ENCODE measurements at places on chromosomes 13 and 19.

DNA sequence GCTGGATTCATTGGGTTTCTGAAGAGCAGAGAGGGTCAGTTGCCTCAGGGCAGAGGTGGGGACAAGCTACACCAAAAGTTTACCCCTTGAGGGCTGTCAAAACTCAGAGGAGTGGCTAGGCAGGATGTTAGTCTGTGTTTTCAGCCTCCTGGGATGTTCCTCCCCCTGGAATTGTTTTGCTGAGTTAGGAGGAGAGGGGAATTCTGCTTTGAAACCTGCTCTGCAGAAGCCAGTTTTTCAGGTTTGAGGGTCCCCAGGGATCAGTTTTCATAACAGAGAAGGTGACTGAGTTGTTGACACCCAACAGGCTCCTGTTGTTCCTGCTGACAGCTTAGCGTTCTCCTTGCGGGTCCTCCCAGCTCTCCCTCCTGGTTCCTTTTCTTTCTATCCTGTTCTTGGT, 121.9 kb upstream of the TMTC4 start:
- no peak for DNase-seq

GRCh38 chr19:16417660-16418596, 53.8 kb downstream of the EPS15L1 start:
- DNase-seq: no peak

DNA sequence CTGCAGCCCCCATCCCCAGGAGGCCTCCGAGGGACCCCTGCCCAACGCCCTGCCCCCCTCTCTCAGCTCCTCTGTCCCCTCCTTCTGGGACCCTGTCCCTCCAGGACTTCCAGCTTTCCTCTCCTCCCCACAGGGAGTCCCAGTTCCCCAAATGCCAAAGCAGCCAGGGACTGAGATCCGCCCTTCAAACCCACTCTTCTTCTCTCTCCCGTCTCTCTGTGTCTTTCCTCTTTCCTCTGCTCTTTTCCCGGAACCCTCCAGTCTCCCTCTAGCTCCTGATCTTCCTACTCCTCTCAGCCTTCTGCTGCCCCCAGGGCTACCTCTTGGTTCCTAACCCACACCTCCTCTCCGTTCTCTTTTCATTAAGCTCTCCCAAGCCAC, 377 bp downstream of the CA11 start:
- no peak for DNase-seq

- no peak for DNase-seq
These were observed 9.5 kb downstream of the EVI5L start for GRCh38 chr19:7839476-7839875.

GRCh38 chr13:97012251-97013048, 18.2 kb upstream of the OXGR1 start:
- no peak for DNase-seq

DNA sequence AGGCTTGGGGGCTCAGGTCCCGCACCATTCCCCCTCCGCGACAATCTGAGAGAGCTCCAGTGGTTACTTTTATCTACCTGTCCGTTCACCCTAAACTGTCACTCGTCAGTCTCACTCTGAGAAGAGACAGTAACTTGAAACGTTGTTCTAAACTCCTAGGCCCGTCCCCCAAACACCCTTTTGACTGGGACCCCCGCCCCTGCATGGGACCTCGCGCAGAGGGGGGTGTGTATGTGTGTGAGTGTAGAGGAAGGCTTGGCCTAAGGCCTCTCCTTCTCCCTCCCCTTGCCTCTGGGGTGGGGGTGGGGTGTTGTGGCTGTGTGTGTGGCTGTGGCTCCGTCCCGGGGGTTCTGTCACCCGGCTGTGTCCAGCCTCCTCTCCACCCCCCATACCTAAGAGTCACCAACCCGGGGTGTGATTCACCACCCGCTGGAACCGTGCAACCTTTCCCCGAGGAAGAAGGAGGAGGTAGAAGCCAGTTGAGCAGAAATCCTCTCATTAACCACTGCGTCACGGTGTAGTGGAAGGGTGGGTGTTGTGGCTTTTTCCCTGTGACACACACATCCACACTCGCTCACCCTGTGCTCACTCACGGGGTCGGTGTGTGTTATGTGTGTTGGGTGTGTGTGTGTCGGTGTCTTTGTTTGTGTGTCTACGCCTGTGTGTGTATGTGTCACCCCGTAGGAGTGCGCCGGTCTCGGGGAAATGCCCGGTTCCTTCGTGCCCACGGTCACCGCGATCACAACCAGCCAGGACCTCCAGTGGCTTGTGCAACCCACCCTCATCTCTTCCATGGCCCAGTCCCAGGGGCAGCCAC, 2.4 kb downstream of the FOSB start:
- peak; percentile 50 for DNase-seq

DNA sequence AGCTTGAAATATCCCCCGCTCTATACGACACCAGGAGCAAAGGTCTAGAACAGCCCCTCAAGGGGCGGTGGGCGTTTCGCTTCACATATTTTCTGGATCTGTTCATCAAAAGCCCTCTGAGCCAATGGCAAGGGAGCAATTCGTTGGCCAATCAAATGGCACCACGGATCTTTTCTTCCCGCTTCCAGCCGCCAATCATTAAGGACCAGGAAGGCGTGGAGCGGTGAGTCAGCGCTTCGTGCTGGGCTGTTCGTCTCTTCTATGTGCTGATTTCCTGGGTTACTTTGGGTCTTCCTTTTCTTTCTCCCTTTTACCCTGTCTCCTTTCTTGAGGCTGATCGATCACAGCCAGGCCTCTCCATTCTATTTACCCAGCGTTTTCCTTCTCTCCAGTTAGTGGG, at the start of gene NLRP4:
TSS of gene NLRP4 (plus strand) at position 201 of the 400 bp plus-strand sequence. CDS start 15,541 bp downstream, outside the sequence.
- DNase-seq: no peak

DNA sequence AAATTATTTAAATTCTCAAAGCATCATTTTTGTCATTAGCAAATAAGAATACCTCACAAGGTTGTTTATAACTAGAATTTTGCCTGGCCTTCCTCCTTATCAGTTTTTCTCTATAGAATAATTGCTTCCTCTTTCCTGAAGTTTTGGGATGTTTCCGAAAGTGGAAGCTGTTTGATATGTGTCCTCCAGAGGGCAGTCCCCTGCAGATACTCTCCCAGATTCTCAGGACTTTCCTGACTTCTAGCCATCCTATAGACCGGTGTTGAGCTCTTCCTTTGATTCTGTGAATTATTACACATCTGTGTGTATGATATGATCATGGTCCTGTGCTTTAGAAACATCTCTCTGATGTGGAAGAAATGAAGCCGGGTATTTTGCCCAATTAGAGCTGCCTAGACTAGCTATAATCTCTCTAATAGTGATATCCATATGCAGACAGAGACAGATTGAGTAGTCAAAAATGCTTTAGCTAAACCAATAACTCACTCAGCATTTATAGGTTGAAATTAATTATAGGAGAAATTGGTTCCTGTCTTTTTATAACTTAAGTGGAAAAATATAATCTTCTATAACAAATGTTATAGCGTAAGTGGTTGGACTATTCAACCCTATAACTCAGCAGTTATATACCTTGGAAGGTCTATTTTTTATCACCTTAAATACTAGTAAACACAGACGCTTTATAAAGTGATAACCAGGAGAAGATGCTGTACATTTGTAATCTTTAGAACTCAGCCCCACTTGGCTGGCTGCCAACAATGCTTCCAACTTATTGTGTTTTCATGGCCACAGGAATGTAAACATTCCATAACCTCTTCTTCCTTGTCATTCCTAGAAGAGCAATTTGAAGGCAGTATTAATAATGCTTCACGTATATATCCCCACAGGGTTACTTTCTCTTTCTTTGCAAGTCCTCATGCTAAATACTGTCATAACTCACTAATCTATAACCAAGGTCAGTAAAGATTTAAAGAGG, 201.0 kb upstream of the RXFP2 start:
- DNase-seq: no peak

- no peak for DNase-seq
These were observed 86.5 kb downstream of the KCTD12 start for GRCh38 chr13:76799696-76800095.

GRCh38 chr19:33406521-33407139, 33.1 kb downstream of the CEBPG start:
- DNase-seq: peak; percentile 43

- no peak for DNase-seq
These were observed 34.1 kb downstream of the INSR start for GRCh38 chr19:7260161-7260560.

GRCh38 chr19:4388337-4389063, 11.8 kb downstream of the SH3GL1 start:
- DNase-seq: no peak

DNA sequence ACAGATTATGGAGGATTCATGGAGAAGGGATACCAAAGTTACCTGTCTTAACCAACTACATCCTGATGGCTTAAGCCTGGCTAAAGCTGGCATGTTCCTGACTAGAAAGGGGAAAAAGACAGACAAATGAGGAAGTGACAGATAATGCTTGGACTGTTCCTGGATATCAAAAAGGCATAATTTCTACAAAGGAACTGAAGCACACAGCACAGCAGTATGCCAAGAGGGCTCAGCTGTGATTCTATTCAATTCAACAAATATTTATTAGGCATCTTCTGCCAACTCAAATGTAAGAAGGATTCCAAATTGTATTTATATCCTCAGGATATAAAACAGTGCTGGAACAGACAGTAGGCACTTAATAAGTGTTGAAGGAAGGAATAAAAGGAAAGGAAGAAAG, 59.5 kb downstream of the KLF12 start:
- no peak for DNase-seq

DNA sequence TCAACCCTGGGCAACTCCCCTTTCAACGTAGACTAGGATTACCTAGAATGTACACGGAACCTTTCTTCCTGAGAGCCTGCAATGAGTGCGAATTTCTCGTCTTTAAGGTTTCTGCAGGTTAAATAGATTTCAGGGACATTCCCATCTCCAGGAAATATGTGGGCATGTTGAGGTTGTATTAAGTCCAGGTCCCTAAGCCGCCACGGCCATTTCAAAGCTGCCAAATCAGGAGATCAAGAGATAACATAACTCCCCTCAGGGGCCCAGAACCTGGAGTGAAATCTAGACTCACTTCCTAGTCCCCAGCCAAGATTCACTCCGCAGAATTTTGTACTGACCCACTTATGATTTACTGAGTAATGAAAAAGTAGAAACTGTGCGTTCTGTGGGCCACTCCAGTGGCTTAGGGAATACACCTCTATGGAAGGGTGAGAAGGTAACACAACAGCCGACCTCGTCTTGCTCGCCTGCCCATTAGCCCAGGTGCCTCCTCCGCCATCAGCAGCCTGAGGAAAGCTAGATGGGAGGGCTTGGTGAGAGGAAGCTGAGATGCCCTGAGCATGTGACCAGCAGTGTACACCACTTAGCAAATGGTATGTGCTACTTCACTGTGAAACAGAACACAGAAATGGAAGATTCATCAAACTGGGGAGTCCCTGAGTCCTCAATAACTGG, 98.5 kb upstream of the SOX1 start:
- DNase-seq: no peak

DNA sequence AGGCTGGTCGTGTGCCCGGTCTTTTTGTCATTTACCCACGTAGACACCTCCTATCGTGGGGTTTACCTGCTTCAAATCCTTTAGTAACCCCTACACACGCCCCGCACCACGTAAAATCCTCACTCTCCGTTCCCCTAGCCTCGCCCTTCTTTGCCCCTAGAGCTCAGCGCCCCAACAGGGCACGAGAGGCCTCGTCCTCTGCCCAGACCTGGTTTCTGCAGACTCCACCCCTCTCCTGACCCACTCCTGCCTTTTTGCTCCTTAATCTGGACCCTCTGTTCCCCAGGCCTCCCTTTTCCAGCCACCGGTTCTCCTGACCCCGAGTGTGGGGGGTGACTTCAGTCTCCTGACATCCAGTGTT, 412 bp downstream of the ZNF528 start:
- no peak for DNase-seq

GRCh38 chr19:33860312-33861090, 63.8 kb downstream of the KCTD15 start:
- no peak for DNase-seq

DNA sequence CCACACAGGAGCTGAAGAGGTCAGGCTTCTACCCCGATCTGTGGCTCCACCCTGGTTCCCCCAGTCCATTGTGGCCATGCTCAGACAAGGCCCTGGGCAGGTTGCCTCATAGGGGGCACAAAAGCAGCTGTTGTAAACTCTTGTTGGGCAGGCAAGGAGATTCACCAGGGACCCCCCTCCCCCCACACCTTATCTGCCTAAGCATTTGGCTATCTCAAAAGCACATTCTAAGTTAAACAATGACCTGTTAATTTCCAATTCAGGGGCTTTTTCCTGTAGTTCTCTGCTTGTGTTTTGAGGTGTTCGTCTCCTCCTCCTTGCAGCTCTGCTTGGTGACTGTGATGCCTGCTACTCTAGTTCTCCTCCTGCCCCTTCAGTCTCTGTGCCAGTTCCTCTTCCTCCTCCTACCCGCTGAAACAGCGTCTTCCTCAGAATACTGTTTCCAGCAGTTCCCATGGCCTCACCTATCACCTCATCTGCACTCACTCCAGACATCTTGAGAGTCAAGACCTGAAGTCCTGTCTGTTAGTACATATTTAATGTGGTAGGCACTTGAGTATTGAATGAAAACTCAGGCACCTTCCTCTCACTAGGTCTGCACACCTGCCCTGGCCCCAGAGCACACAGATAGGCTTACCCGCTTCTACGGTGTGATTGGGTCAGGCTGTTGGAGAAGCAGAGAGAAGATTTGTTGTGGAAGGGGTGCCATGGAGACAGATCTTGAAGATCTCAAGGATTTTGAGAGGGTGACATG, 31.7 kb downstream of the SPATA13 start:
- no peak for DNase-seq

- no peak for DNase-seq
These were observed 89.0 kb downstream of the TEX29 start for GRCh38 chr13:111409413-111409812.

DNA sequence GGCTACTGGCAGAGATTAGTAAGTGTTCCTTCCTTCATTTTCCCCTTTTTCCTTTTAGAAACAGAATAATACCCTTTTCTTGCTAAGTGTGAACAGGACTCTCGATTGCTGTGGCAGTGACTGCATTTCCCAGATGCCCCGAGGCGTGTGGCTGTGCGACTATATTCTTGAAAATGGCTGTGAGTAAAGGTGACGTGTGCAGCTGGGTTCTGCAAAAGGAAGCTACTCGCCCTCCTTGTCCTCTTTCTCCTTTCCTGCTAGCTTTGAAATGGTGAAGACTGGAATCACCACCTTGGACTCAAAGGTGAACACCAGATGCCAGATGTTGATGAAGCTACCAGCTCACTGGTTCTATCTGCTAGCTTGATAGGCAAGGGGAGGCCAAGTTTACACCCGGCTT, 121.4 kb downstream of the MIPEP start:
- no peak for DNase-seq

GRCh38 chr13:107480130-107480529, 735.2 kb downstream of the LIG4 start:
- no peak for DNase-seq

DNA sequence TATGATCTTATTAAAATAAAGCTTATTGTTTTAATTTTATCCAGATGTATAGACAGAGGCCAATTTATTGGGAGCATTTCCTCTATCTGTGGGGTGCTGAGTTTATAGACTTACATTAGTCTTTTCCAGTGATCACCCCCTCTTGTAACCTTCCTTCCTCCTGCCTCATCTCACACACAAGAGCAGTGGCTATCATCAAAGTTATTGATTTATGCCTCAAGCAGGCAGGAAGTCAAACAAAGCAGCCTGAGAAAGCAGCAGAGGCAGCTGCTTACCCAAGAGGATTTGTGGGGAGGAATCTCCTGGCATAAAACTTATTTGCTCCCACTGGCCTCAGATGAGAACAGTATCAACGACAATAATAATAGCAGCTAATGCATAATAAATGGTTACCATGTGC, 26.3 kb upstream of the DCLK1 start:
- no peak for DNase-seq

GRCh38 chr13:57992416-57992815, 360.9 kb downstream of the PCDH17 start:
- no peak for DNase-seq
